ENCODE measurements at places on chromosomes 2 and 18.
A peak's percentile ranks its signal among the peaks of the same experiment; 100 is the strongest.

GRCh38 chr2:44118257-44118656 lies 50.4 kb upstream of the PPM1B start:
- no peak for DNase-seq

DNA sequence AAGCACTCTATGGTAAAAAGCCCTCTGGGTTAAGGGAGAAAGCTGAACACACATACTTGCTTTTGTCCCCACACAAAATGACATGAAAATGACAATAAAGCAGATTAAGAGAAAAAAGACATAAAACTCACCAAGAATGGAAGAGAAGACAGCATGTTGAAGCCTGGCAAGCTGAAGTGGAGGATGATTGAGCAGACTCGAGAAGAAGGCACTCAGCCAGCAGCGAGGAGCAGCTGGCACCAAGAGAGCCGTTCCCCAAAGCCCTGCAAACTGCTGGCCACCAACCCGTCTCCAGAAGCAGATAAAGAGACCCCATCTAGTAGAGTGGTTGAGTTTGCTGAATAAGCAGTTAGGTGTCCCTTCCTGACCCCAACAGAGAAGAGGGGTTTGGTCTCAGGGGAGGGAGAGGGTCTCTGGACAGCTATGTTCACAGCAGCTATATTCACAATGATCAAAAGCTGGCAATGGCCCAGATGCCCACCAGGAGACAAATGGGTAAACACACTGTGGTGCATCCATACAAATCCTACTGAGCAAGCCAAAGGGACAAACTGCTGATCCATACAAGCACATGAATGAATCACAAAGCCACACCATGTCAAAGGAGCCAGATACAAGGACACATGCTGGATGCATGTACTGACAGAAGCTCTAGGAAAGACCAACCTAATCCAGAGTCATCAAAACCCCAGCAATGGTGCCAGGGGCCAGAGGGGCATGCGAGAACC lies 36.9 kb downstream of the FAM168B start:
- no peak for DNase-seq

DNA sequence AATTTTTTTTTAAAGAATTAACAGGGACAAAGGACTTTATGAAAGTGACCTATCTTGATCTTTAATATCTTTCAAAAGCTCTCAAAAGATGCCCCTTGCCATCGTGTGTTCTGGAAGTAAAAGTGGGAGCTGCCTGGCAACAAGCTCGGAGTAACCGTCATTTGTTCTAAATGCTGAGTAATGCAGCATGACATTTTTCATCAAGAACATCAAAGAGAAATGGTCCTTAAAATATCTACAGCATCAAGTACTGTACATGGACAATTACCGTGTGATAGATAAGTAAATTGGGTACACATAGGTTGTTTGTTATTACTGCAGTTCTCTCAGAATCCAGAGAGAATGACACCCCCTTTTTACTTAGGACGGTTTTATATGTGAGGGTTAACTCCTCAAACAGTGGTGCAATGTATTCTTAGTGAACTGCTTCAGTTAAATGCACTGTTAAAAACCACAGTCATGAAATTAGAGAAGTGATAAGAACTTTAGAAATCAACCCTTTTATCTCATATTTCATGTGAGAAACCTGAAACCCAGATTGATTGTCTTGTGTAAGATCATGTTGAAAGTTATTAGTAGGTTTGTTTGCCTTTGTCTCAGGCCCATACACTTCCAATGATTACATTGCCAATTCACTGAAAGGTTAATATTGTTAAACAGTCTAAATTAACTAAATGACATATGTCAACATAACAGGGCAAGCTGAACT lies 90.6 kb upstream of the HNMT start:
- no peak for DNase-seq

GRCh38 chr2:143852759-143853158 lies 667.2 kb downstream of the ZEB2 start:
- DNase-seq, result peak; percentile 50

DNA sequence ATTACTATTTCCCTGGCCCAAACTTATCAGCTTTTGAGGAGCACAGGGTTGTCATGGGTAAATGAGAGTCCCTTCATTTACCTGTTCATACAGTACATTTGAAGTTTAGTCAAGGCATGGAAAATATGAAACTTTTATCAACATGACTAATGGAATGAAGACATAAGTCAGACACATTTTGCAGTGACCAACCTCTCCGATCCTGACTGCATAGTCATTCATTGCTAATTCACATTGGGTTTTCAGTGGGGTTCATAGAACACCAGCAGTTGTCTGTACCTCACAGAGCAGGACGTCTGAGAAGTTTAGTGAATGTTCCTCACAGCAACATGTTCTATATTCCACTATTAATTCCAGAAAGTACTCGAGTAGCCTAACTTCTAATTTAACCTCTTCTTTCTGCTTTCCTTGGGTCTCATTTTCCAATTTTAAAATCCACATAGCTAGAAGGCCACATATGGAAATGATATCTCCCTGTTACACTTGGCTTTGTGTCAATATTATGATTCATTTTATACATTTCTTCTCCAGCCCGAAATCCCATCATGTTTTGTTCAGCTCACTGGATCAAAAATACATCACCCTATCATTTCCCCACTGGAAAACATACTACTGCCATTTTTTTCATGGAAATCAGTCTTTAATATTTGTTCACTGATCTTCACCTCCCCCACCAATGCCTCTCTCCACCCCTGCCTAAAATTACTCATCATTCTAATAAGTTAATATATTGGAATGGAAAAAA lies 65.9 kb downstream of the CDH20 start:
- no peak for DNase-seq

- DNase-seq, result peak; percentile 8
These were observed 793.1 kb downstream of the ERBB4 start for GRCh38 chr2:211745295-211746097.

- no peak for DNase-seq
These were observed 145.8 kb upstream of the HS6ST1 start for GRCh38 chr2:128464456-128464855.

DNA sequence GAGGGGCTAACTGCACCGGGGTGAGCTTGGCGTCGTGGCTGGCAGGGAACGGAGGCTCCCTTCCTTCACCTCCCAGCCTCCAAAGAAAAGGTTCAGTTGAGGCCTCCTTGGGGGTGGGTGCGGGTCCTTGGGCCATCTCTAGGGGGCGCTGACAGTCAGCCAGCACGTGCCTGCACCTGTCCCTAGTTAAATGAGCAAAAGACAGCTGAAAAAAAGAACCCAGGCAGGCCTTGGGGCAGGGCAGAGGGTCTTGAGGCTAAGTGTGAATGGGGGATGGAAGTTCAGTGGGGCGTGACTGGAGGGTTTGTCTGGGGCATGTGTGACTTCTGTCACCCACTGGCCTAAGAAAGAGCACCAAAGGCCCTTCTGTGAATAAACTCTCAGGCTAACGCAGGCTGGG lies 56.4 kb downstream of the ZFP36L2 start:
- no peak for DNase-seq

DNA sequence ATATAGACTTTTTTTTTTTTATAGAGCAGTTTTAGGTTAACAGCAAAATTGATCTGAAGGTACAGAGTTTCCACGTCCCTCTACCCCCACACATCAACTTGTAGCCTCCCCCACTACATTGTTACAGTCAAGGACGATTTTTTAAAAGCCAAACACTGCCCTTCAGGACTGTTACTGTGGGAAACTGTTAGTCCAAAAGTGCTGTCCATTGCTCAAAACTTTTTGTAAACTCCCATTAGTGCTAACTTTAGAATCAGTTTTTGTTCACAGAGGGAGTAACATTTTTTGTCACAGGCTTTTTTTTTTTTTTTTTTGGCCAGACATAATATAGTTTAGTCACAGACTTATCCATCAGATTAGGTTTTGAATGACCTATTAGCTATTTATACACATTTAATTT lies 24.1 kb downstream of the ELP2 start:
- DNase-seq, result no peak

- DNase-seq, result no peak
These were observed 199.4 kb upstream of the CDH20 start for GRCh38 chr18:61133783-61134182.

DNA sequence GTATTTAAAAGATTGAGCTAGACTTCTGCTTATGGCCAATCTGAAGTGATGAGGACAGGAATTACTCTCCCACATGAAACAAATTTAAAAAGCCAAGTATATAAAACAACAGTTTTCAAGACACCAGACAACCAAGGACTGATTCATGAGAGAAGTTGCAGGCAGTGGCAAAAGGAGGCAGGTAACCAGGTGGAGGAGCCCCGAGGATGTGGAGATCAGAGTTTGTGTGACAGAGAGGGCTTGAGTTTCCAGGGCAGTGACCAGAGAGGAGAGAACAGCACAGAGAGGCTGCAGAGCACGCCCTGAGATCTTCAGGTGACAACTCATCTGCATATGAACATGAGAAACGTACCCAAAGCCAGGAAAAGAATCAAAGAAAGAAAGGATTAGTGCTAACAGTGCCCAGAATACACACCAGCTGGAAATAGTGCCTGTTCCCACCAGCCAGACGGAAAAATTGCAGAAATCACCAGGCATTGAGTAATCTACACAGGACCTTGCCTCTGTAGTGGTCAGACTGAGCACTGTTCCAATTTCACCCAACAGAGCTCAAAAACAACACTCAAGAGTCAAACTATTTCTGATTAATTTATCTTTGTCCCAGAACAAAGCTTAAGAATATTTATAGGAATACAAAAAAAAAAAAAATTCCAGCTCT lies 173.1 kb downstream of the SEPTIN10 start:
- no peak for DNase-seq

GRCh38 chr2:237886685-237887481 lies 27.5 kb downstream of the RAMP1 start:
- no peak for DNase-seq

GRCh38 chr2:13240061-13240460 lies 523.3 kb downstream of the TRIB2 start:
- no peak for DNase-seq

GRCh38 chr2:75424936-75425619 lies 135.7 kb downstream of the EVA1A start:
- DNase-seq, result no peak

- no peak for DNase-seq
These were observed 621.1 kb upstream of the FANCL start for GRCh38 chr2:58862244-58862643.

- DNase-seq, result no peak
These were observed 12.8 kb upstream of the MSGN1 start for GRCh38 chr2:17803497-17803896.

DNA sequence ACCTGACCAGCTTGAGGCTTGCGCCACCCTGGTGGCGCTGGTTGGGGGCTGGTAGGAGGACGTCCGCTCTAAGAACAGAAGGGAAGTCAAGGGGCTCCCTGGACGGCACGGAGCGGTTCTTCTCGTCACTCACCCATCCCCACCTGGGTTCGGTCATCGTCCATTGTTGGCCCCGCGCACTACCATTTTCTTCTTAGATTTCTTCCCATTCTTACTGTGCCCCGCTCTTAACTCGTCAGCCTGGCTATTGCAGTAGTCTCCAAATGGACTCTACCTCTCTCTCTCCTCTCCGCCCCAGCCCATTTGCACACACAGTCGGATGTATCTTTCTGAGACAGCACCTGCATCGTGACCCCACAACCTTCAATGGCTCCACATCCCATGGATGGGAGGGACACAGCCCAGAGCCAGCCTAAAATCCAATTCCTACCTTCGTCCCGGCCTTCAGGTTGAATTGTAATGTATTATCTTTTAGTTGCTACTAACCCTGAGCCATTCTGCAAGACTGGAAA lies 814 bp upstream of the RAB1A start:
- peak; percentile 75 for DNase-seq

- no peak for DNase-seq
These were observed 8.4 kb downstream of the STK25 start for GRCh38 chr2:241500016-241500415.

- DNase-seq, result peak; percentile 11
These were observed 75.6 kb downstream of the COL3A1 start for GRCh38 chr2:189049709-189050164.

DNA sequence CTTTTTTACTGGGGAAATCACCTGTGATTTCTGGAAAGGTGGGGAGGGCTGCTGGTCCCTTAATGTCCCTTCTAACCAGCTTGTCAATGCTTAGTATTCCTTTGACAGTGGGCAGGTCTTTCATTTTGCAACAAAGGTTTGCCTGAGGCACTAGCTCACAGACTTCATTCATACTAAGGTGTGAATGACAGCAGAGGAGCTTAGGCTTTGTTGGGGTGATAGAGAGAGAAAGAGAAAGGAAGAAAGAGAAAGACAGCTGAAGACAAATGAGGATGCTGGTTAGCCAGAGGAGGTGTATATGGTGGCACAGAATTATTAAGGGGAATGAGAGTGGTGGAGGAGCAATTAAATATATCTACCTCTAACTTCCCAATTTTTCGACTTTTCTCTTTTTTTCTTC lies 28.9 kb upstream of the GTF2A1L start:
- no peak for DNase-seq

DNA sequence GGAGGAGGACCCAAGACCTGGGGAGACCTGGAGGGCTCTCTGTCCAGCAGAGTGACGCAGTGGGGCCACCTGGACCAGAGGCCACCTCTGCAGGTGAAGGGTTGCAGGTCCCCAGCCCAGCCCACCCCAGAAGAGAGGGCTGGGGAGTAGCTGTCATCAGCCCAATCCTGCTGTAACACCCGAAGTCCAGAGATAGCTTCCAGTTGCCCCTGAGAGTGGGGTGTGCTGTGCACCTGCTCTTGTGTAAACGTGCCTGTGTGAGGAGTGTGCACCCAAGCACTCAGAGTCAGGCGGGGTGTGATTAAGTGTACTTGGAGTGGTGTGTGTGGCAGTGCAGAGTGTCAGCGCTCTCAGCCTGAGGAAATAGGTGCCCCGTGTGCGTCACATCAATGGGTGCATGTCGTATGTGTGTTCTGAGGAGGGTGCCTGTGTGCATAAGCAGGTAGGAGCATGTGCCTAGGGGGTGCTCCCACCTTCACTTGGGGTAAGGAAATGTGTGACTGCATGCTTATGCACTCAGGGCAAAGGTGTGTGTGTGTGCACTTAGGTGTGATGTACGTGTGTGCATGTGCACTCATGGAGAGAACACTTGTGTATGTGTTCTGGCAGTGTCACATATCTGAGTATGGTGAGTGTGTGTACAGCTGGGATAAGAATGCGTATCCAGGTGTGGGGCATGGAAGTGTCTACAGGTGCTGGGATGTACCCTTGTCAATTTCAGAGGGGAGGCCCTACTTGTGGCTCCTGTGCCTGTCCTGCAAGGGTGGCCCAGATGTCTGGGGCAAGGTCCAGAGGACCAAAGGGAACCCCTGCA lies 672 bp downstream of the ATP6V1B1 start:
- DNase-seq, result no peak

GRCh38 chr2:138356178-138356577 lies 145.4 kb upstream of the SPOPL start:
- DNase-seq, result no peak

- no peak for DNase-seq
These were observed 361.9 kb upstream of the CHST9 start for GRCh38 chr18:27546991-27547390.

DNA sequence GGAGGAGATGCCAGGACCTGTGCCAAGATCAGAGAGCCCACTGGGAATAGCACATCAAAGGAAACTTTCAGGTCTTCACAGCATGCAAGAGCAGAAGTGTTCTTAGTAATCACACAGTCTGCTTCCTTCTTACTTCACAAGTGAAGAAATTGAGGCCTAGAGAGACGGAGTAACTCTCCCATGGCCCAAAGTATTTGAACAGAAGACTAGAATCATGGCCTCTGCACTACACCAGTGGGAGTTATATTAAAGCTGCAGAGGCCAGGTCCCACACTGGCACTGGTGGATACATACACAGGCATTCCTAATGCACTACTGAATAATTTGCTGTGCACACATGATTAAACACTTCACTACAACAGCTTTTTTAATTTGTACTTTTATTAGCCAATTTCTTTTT lies 107.6 kb upstream of the RMP24 start:
- no peak for DNase-seq

All from NCI-H524 (cell line).